ENCODE measurements at places on chromosomes 12 and 14. TPM values are rescaled to one million over a fixed set of nuclear protein-coding genes. Genes with fewer than 3 reads are reported as not detected.

The PZP gene
- not detected for total RNA-seq

The TSFM gene
- 31.5 TPM for total RNA-seq

The NCOR2 gene
- 90.8 TPM for total RNA-seq

The FBLN5 gene
- 2.0 TPM for total RNA-seq

The RTL1 gene
- total RNA-seq: not detected

The EGLN3 gene
- total RNA-seq: 12.0 TPM

The BLTP3B gene
- total RNA-seq: 40.4 TPM

The MYF6 gene
- not detected for total RNA-seq

The NRXN3 gene
- not detected for total RNA-seq

The ERP27 gene
- 8.5 TPM for total RNA-seq

The IL26 gene
- total RNA-seq: 2.3 TPM

The EML5 gene
- 2.9 TPM for total RNA-seq

The SYNDIG1L gene
- not detected for total RNA-seq

The ANG gene
- 5.5 TPM for total RNA-seq

The KRT6B gene
- total RNA-seq: not detected

The MIPOL1 gene
- not detected for total RNA-seq

The NELL2 gene
- 10.5 TPM for total RNA-seq

The IFNG-AS1 gene
- 0.40 TPM for total RNA-seq

The ARHGEF40 gene
- total RNA-seq: 0.18 TPM

The KCNC2 gene
- total RNA-seq: not detected

The TBX3 gene
- not detected for total RNA-seq

The ATP2A2 gene
- 142 TPM for total RNA-seq

The ADGRD1 gene
- total RNA-seq: not detected

The TESPA1 gene
- 112 TPM for total RNA-seq

The LYZ gene
- 0.48 TPM for total RNA-seq

The DDN gene
- total RNA-seq: 0.23 TPM

The PTHLH gene
- total RNA-seq: not detected

The MLXIP gene
- total RNA-seq: 29.6 TPM

The SMCO2 gene
- total RNA-seq: 0.60 TPM

The RAD52 gene
- 14.5 TPM for total RNA-seq

The SIX6 gene
- not detected for total RNA-seq

The ABCC9 gene
- not detected for total RNA-seq
